Stimulated activated naive CD4-positive, alpha-beta T cell (primary cell): ENCODE measurements at places on chromosomes 3 and 15.

GRCh38 chr3:71168121-71168721, 415.3 kb downstream of the FOXP1 start:
- DNase-seq, result no peak

DNA sequence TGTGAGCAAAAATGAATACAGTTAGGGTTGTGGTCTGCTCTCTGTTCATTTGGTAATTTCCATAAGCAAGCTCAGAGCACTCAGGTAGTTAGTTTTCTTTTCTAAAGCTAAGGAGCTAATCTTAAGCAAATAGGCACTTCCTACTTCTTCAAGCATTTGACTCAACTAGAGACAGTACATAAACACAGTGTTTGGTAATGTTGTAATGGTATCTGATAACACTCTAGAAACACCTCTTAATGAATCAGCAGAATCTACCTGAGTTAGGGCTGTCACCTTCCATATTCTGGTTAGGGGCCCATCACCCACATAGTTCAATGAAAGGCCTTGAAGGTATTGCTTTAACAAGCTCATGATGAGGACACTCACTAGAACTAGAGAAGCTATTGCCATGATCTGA, 83.1 kb downstream of the PLCH1 start:
- no peak for DNase-seq

DNA sequence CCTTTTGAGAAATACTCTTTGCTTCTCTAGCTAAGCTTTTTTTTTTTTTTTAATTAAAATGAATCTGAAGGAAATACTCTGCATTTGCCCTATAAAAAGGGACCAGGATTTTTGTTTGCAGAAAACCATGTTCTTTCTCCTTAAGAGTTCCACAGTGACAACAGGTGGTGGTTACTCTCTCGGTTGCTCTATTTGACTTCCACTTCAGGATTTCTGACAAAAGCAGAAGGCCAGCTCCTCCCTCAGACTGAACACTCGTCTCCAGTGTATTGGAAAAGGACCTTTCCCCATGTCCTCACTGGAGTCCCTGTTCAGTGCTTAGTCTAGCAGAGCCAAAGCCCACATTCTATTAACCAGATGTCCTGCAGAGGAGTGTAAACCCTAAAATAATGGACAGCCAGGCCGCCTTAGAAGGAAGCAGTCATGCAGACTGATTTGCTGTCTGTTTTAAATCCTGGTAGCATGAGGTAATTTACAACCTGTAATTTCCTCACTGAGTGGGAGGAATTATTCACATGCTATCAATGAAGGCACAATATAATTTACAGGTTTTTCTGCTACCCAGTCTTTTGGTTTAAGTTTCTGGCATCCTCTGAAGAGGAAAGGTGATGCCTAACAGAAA, 599.3 kb downstream of the PYDC2 start:
- DNase-seq, result no peak

GRCh38 chr3:149330609-149331331, 2.7 kb downstream of the TM4SF18 start:
- no peak for DNase-seq

GRCh38 chr3:155743606-155744005, 1.3 kb downstream of the PLCH1 start:
- DNase-seq, result no peak

DNA sequence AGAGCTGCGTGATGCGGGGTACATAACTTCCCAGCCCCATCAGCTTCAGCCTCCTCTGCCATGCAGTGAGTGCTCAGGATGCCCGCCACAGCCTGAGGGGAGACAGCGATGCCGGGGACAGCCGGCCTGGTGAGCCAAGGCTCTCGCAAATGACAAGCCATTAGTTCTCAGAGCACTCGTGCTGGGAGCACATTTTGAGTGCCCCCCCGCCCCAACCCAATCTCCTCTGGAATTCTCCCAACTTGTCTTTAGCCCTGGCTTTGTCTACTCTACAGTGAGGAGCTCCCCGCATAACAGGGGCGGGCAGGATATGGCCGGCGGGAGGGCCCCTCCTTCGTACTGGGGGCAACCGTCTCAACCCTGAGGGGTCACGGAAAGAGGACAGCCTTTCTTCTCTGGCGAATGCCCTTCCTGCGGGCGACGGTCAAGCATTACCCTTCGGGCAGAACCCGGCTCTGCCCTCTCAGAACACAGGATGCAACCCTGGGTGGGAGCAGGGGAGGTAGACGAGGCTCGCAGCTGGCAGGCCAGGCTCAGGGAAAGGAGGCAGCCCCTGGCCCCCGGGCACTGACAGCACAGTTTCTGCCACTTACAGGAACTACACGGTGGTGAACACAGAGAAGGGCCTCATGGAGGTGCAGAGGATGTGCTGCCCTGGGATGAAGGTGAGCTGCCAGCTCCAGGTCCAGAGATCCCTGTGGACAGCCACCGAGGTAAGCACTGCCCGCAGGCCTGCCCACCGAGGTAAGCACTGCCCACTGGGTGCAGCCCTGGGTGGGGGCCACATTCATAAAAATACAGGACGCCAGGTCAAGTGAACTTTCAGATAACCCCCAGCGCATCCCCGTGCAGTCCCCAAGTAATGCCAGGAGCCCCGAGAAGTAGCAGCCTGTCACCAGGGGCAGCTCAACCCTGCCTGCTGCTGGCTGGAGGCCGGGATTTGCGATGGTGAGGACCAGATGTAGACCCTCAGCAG, 141.7 kb downstream of the LRRK1 start:
- no peak for DNase-seq

- peak; percentile 3 for DNase-seq
These were observed 204.7 kb upstream of the GAP43 start for GRCh38 chr3:115418583-115418982.

DNA sequence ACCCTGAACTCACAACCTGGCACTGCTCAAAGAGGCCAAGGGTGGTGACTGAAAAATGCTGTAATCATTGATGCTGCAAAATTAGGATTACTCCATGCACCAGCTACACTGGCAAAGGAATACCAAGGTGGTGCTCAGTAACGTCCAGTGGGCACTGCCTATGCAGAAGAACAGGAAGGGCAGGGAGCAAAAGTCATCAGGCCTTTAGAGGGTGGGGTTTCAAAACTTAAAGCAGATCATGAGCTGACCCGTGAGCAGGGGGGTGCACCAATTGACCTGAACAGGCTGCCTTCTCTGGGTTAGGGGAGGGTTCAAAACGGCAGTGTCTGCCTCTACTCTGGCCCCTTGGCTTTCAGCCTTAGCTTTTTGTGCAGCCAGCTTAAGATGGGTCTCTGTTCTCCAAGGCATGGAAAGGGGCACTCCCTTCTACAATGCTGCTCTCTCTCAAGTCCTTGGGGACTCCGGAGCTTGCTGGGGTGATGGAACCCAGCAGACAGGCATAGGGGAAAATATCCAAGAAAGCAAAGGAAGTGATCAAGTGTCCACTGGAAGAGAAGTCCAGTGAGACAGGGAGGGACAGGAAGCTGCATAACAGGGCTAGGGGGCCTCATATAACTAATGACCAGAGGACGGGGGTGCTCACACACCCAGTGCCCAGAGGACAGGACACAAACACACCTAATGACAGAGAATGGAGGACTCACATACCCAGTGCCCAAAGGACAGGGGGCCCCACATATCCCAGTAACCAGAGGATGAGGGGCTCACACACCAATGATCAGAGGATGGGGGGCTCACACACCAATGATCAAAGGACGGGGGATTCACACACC, 11.4 kb downstream of the RAB6B start:
- DNase-seq, result no peak

DNA sequence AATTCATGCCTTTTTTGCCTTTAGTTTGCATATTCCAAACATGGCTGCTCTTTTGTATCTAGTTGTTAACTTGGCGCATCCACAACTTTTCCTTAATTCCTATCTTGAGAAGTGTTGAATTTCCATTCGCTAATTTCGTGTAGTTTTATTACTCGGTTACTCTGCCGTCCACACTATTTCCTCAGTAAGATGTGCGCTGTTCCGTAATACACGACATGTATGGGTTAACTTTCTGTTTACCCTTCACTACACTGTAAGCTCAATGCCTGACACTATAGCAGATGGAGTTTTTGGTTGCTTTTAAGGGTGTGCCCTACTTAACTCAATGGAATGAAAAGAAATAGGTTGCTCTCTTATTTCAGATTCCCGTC, 724 bp downstream of the RPSA start:
- DNase-seq, result no peak

- DNase-seq, result no peak
These were observed 49.4 kb upstream of the TNFAIP8L3 start for GRCh38 chr15:51144021-51144532.

DNA sequence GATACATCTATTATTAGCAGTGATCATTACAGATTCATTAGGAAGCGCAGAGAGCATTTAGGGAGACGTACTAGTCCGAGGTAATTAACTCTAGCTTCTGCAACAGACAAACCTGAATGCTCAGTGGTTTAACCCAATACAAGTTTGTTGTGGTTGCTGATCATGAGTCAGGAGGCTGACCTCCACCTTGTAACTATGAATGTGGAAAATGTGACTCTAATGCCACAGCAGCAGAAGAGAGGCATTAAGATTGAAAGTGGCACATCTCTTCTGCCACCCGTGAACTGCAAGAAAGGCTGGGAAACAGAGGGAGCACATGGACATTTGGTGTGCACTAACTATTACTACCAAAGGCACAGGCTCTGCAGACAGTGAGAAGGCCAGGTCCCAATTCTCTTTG, 71.2 kb upstream of the C3orf80 start:
- DNase-seq, result no peak

- no peak for DNase-seq
These were observed 37.7 kb upstream of the FGD5 start for GRCh38 chr3:14780927-14781507.

- no peak for DNase-seq
These were observed 15.8 kb downstream of the SOX2 start for GRCh38 chr3:181727341-181728032.
